Activated naive CD4-positive, alpha-beta T cell treated with anti-CD3 and anti-CD28 coated beads for 36 hours (primary cell): ENCODE measurements at places on chromosomes 11 and 22.

- DNase-seq = no peak
These were observed 251 bp upstream of the UQCC3 start for GRCh38 chr11:62671236-62671607.

- no peak for DNase-seq
These were observed 234.0 kb downstream of the MIAT start for GRCh38 chr22:26891429-26891828.

- DNase-seq = no peak
These were observed 17.0 kb downstream of the HMGXB4 start for GRCh38 chr22:35274154-35274871.

DNA sequence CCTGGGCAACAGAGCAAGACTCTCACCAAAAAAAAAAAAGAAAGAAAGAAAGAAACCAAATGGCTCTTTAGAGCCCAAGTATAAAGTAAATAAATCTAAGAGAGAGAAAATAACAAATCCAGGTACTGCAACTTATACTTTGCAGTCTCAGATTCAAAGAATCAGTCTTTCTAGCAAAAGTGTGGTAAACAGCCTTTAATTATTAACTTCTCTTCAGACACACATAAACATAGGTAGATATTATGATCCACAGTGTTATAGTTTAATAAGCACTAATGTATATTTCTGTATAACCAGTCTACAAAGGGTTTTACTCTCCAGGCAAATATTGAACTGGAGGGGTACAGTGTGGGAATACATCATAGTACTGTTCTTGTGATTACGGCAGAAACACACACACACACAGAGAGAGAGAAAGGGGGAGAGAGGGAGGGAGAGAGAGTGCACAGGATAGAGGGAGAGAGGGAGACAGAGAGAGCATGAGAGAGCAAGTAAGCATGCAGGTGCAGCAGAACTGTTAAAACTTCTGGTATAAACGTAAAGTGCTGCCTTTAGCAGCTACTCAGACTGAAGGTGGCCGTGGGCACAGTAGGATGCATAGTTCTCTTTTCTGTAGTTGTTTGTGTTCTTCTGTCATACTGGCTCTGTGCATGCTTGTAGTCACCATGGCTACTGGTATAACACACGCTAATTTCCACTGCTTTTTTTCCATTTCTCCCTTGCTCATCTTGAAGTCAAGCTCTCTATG is 32.3 kb downstream of the MTMR2 start:
- no peak for DNase-seq

- DNase-seq = peak; percentile 84
These were observed 5.4 kb downstream of the TRABD start for GRCh38 chr22:50190941-50191741.

DNA sequence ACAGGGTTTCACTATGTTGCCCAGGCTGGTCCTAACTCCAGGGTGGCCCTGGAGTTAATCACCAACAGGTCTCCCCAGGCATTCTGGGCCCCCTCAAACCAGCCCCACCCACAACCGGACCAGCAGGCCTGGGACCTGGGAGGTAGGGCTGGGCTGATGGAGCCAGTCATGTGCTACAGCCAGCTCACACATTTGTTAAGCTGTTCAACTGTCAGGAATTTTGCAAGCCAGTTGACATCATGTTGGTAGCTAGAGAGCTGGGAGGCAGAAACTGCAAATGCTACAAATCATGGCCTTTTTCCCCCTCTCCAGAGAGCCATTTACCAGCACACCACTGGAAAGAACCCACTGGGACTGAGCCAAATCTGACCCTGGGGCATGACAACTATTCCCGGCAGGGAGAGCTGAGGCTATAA is 6.8 kb downstream of the ARHGAP1 start:
- DNase-seq = no peak

GRCh38 chr11:83791557-83791956 is 505.4 kb upstream of the CCDC90B start:
- DNase-seq = no peak

DNA sequence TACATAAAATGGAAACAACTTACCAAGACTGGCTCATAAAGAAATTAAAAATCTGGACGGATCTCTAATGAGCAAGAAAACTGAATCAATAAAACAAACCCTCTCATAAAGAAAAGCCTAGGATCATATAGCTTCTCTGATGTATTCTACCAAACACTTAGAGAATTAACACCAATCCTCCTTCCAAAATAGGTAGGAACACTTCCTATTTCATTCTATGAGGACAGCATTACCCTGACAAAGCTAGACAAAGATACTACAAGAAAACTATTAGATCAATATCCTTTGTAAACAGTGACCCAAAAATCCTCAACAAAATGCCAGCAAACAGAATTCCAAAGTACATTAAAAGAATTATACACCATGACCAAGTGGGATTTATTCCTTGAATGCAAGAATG is 52.9 kb upstream of the CLTCL1 start:
- no peak for DNase-seq

GRCh38 chr11:117490911-117491310 is 163.3 kb downstream of the CEP164 start:
- DNase-seq = no peak

- DNase-seq = peak; percentile 92
These were observed at the start of gene PAK1 for GRCh38 chr11:77473801-77474683. PAK1 (minus strand) TSS chr11:77474094; CDS start chr11:77392520, 81,574 bp downstream.

- DNase-seq = no peak
These were observed 2.0 kb downstream of the MB start for GRCh38 chr22:35615156-35615555.

DNA sequence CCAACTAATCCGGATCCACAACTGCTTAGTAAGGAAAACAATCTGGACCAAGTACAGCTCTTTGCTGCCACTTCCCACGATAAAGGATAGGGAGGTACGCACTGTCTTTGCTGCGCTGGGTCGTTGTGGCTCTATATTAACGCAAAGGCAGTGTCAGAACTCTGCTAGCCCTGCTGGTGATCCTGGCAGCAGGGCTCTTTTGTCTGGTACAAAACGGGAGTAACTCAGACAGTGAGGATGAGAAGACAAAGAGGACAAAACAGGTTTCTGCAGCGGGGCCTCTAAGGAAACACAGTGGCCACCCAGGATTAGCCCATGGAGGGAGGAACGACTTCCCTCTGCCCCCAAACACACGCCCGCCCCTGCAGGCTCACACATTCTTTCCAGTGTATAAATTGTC is 26.1 kb downstream of the GAL start:
- no peak for DNase-seq

- no peak for DNase-seq
These were observed 28.3 kb downstream of the POLDIP3 start for GRCh38 chr22:42586381-42586780.

DNA sequence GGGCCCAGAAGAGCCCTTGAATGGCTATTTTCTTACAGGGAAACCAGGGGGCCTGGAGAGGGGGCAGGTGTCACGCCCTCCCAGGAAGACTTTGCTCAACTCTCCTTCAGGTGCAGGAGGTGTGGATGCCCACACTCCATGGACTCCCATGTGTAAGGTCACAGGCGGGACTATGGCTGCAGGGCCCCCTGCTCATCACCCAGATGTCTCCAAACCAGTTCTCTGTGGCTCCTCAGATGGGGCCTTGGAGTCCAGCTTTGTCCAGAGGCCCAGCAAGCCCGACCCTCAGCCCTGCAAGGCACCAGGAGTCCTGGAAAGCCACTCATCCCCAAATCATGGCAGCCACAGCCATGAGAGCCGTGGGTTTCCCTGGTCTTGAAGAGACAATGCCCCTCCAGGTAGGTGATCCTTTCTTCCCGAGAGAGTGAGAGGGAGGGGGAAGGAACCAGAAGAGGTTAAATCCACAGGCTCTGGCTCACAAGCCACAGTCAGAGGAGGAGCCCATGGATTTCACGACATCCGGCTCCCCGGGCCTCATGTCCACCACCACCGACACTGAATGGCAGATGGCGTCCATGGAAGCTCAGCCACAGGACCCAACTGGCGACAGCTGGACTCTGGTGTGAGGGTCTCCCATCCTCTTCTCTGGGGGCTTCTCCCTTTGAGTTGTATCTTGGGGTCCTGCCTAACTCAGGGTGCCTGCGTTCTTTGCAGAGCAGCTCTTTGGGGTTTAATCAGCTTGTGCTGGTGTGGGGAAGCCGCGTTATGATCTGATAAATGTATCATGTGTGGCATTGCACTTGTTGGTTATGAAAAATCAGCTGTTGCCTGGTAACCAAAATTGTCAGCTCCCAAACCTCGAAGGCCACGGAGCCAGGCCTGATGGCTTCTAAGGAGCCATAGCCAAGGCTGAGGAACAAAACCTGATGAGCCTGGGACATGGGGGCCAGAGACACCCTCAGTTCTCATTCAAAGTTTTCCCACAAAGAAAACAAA is 620.4 kb downstream of the BRD1 start:
- no peak for DNase-seq

GRCh38 chr22:48407256-48407955 is 1420.3 kb downstream of the BRD1 start:
- no peak for DNase-seq

- no peak for DNase-seq
These were observed 26.4 kb downstream of the KCNQ1 start for GRCh38 chr11:2471048-2471803.

DNA sequence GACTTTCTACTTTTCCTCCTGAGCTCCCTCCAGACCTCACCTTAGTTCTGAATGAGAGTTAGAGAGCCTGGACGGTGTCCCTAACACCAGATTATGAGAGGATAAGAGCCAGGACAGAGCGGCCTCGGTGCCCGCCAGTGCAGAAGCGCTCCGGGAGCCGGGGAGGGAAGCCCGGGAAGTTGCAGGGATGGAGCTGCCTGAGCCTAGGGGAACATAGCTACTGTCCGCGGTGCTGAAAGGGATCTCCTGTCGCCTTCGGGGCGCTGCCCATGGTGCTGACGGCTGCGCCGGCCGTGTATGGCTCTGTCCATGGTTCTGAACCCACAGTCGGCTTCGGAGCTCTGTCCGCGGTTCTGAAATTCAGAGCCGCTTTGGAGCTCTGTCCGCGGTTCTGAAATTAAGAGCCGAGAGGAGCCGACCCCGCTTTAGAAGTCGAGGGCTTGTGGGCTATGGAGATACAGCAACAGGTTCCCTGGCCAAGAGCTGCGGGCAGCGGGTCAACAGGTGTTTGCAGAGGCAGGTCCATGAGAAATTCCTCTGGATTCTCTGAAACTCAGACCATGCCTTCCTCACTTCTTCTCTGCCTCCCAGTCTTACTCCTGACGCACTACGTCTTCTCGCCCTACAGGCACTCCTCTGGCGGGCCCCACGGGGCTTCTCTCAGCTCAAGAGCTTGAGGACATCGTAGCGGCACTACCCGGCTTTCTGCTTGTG is 814 bp downstream of the NPAS4 start:
- peak; percentile 93 for DNase-seq

DNA sequence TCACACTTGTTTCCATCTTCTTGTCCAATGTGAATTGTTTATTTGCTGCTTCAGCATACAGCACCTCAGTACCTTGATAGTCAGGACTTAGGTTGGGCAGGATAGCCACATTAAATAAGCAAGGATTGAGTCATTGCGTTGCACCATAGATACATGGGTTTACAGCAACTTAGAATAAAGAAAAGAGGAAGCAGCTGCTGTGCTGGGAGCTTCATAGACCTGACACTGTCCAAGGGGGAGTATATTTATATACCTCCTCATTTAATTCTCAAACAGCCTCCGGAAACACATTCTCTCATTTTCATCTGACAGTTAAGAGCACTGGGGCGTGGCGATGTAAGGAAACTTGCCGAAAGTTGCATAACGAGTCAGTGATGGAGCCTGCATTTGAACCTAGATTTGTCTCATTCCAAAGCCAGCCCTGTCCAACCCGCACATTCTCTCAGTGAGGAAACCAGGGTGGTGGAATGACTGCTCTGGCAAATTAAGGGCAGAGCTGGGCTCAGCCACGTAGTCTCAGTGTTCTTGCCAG is 42.2 kb downstream of the UBASH3B start:
- peak; percentile 77 for DNase-seq

DNA sequence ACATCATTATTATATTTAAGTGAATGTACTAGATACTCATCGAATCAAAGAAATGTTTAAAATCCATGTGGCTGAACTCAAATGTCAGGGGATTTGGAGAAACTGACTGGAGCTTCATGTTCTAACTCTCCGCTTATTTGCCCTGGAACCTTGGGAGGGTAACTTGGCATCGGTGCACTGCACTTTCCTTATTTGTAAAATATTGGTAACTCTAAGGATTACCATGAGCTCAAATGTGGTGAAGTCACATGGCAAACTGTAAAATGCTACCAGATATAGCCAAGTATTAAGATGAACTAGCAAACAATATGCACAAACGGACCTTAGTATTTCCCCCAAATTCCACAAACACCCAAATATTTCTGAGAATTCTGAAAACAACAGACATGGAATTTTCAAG is 75.6 kb downstream of the ETS1 start:
- DNase-seq = no peak

- DNase-seq = no peak
These were observed 5.6 kb upstream of the UCP2 start for GRCh38 chr11:73988227-73988626.

- no peak for DNase-seq
These were observed 401.5 kb downstream of the TBC1D22A start for GRCh38 chr22:47163856-47164513.
